ENCODE measurements at places on chromosomes 12 and 14. TPM values are rescaled to one million over a fixed set of nuclear protein-coding genes. Genes with fewer than 3 reads are reported as not detected.

GRCh38 chr12:120332523-120332922, 4.9 kb upstream of the PLA2G1B start:
- no peak for DNase-seq

DNA sequence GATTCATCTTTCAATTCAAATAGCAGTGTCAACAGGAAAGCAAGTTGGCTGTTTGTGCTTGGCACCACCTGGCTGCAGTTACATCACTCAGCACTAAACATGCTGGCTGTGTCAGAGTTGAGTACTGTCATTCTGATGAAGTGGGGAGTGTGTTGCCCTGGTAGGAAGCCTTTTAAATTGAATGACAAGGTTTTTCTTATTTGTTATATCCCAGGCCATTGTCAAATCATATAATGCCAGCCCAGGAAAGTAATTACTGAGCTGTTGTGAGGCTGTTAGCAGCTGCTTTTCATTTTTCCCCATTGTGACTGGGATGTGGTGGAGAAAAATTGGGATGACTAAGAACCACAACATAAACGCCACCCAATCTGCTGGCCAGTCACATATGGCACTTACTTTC, 106.5 kb upstream of the PRKD1 start:
- no peak for DNase-seq

DNA sequence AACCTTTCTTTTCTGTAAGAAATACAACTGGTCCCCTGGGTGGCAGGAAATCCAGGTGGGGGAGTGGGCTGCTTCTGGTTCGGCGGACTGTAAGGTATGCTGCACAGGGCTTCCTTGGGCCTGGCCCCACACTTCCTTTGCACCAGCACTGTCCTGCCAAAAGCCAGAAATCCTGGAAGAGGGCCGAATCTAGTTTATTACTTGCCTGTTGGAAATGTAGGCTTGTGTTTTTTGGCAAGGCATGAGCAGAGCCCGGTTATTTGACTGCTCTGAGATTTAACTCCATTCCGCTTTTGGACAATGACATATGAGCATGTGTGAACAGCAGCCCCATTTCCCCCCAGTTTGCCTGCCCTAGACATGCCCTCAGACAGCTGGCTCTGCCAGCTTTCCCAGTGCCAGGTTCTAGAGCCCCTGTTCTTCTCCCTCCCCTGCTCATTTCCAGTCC, 86.6 kb downstream of the BORCS5 start:
- no peak for DNase-seq

DNA sequence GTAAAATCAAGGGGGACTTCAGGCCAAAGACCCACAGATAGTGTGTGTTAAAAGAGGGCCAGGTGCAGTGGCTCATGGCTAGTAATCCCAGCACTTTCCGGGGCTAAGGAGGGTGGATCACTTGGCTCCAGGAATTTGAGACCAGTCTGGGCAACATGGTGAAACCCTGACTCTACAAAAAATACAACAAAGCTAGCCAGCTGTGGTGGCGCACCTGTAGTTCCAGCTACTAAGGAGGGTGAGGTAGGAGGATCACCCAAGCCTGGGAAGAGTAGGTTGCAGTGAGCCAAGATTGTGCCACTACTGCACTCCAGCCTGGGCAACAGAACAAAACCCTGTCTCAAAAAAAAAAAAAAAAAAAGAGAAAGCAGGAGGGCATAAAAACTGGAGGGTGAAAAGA, 8.5 kb downstream of the VCPKMT start:
- no peak for DNase-seq

GRCh38 chr12:67795236-67795635, 146.7 kb downstream of the DYRK2 start:
- DNase-seq: no peak

GLS2 gene
- polyA plus RNA-seq: 3.2 TPM
